ENCODE measurements at places on chromosomes 5 and 9.

DNA sequence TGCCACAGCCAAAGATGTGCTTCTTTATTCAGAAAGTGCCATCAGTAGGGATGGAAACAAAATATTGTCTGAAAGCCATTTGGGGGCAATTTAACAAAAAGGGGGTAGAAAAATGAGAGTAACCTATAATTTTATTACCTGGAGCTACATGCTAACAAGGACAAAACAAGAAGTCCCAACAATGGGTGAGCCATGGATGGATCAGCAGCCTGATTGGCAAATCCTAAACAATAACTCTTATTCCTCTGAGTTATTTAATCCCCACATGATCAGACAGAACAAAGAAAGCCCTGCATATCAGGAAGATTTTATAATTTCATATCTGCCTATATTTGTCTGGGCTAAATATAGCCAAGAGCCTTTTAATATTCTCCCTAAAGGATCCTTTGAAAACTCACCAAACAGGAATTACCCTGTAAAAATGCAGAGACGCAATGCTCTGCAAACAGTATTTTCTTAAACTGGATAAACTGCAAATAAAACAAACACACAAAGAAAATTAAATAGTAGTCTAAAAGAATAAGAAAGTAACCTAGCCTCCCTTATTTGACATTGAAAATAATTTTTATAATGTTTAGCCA is 483.4 kb downstream of the ZNF608 start:
- no peak for DNase-seq

GRCh38 chr5:12626556-12626955 is 722.3 kb upstream of the CTNND2 start:
- DNase-seq: no peak

- DNase-seq: no peak
Observed at GRCh38 chr9:32161209-32161608, 223.2 kb upstream of the ACO1 start.

DNA sequence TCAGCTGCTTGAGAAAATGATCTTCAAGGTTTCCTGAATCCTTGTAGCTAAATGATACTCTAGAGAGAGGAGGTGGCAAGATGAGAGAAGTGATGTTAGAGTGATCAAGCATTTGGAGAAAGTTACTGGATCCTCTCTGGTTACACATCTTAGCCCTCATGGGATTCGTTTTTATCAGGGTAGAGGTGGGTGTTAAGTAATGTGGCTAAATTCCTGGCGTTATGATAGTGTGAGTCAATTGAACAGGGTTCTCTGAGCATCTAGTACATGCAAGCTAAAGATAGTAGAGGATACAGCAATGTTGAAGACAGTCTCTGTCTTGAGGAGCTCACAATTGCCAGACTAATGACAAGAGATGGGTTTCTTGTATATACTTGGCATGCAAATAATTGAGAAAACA is 123.7 kb downstream of the PSD2 start:
- DNase-seq: no peak

GRCh38 chr5:148747536-148747906 is 78.9 kb upstream of the ADRB2 start:
- no peak for DNase-seq

DNA sequence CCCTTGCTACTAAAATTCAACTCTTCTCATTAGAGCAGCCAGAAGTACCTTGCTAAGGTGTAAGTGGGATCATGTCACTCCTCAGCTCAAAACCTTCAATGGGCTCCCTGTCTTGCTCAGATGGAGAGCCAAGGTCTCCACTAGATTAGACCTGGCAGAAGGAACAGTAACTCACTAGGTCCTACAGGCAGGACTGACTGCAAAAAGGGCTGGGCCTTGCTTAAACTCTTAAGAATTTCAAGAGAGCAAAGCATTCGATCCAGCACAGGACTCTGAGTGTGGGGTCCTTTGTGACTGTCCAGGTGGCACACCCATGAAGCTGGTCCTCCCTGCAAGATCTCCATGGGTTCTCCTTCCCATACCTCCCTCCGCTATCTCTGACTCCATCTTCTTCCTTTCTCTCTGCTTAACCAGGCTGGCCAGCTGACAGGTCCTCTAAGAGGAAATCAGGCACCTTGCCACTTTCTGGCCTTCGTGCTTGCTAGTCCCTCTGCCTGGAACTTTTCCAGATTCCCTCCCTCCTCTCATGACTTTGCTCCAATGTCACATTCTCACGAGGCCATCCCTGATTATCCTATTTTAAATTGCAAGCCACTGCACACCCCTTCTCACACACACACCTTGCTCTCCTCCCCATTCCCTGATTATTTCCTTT is 70.2 kb downstream of the BASP1 start:
- DNase-seq: no peak

DNA sequence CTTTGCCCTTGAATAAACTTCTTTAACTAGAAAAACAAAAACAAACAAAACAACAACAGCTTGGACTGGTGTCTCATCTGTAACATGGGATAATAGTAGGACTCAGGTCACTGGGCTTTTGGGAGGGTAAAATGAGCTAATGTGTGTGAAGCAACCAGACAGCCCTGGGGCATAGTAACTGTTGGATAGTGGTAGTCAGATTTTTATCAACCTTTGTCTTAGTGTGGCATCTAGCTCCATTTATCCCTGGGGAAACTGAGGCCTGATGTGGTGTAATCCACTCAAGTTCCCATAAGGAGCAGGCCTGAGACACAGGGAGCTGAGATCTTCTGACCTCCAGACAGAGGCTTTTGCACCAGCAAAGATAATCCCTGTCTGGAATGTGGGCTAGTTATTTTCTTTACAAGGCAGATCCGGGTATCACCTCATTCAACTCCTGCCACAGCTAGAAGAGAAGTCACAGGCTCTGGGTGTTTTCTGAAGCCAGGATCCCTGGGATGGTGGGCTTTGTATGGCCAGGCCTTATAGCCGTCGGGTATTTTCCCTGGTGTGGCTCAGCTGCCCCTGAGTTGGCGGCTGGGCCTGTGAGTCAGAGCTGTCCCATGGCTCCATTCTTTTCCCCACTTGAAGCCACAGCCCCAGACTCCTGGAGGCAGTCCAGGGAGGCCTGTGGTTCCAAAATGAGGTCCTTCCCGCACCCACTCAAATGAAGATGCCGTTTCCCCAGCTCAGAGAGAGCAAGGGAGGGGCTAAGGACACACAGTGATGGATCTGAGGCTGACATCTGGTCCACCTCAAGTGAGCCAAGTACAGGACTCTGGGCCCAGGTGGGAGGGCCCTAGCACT is 26.1 kb upstream of the CSF1R start:
- peak; percentile 41 for DNase-seq

- DNase-seq: no peak
Observed at GRCh38 chr9:93209576-93210323, 25.8 kb downstream of the WNK2 start.

GRCh38 chr5:137248527-137248926 is 250.6 kb downstream of the SPOCK1 start:
- no peak for DNase-seq

- DNase-seq: no peak
Observed at GRCh38 chr5:67003685-67003934, 193.0 kb downstream of the CD180 start.

GRCh38 chr5:145660897-145661640 is 174.1 kb downstream of the PRELID2 start:
- no peak for DNase-seq

- no peak for DNase-seq
Observed at GRCh38 chr5:53825926-53826325, 265.5 kb downstream of the NDUFS4 start.

GRCh38 chr9:26833792-26834191 is 58.8 kb downstream of the CAAP1 start:
- peak; percentile 21 for DNase-seq
